ENCODE measurements at places on chromosomes 3 and 15. TPM values are rescaled to one million over a fixed set of nuclear protein-coding genes. Genes with fewer than 3 reads are reported as not detected.
A peak's percentile ranks its signal among the peaks of the same experiment; 100 is the strongest.

GRCh38 chr15:67077641-67078215 lies 12.3 kb downstream of the SMAD3 start:
- no peak overlapping the region for H3K4me3 ChIP-seq
- H3K36me3 ChIP-seq: no peaks in the 10 kb centered on the region
- peak overlapping the region; percentile 73 for H3K27ac ChIP-seq
- DNase-seq: peak; percentile 77
- no peaks in the 10 kb centered on the region for H3K27me3 ChIP-seq

The CPN2 gene
- not detected for total RNA-seq

DNA sequence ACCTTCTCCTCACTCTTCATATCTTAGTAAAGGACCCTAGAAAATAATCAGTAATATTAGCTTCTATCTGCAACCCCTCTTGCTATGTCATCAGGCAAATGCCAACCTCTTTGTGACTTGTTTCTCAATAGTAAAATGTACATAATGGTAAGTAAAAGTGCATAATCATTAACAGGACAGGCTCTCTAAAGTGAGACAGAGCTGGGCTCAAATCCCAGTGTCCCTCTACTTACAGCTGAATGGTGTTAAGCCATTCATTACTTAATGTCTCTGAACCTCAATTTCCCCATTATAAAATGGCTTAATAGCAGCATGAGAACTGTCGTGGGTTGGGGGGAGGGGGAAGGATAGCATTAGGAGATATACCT lies 62.6 kb upstream of the ATP11B start:
- no peak overlapping the region for H3K27ac ChIP-seq
- no peaks in the 10 kb centered on the region for H3K27me3 ChIP-seq
- no peaks in the 10 kb centered on the region for H3K4me1 ChIP-seq
- DNase-seq: no peak
- no peaks in the 10 kb centered on the region for H3K36me3 ChIP-seq

The HRG gene
- total RNA-seq: not detected

Measured in transverse colon (tissue), 4 donors.